ENCODE measurements at places on chromosomes 7 and 10. TPM values are rescaled to one million over a fixed set of nuclear protein-coding genes. Genes with fewer than 3 reads are reported as not detected.

PTN gene
- 162 TPM for total RNA-seq

CLRN3 gene
- not detected for total RNA-seq

CAMK2G gene
- total RNA-seq, result 47.4 TPM

MMP21 gene
- total RNA-seq, result 1.2 TPM

All from camera-type eye (tissue), 1 donor.